Activated CD4-positive, alpha-beta T cell treated with anti-CD3 and anti-CD28 coated beads, Interleukin-2, amount 50 U/mL, for 1 hour (primary cell): ENCODE measurements at places on chromosomes 3 and 15.

DNA sequence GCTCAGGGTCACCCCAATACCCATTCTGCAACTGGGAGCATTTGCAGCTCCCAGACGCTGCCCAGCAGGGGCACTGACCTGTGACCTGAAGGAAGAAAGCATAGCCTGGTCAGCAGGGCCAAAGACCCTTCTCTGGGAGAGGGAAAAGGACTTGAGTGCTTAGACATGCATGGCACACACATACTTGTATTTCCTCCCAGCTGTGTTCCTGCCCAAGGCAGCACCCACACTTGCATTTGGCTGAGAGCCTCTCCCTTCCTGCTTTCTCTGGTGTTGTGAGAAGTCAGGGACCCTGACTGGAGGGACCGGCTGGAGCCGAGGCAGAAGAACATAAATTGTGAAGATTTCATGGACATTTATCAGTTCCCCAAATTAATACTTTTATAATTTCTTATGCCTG, 7.2 kb upstream of the LAMB2 start:
- no peak for DNase-seq

GRCh38 chr3:62378311-62378789, 5.0 kb upstream of the FEZF2 start:
- DNase-seq = no peak

- DNase-seq = no peak
Observed at GRCh38 chr15:31975830-31976229, 54.5 kb upstream of the CHRNA7 start.

- DNase-seq = no peak
Observed at GRCh38 chr3:144200004-144200403, 228.4 kb downstream of the DIPK2A start.

- no peak for DNase-seq
Observed at GRCh38 chr3:60912142-60912541, 339.1 kb downstream of the FHIT start.

GRCh38 chr3:46369151-46369550, 1.6 kb upstream of the CCR5 start:
- no peak for DNase-seq

GRCh38 chr3:126135406-126136076, 44.8 kb downstream of the ALDH1L1 start:
- DNase-seq = no peak
